ENCODE measurements at places on chromosomes 5 and 9.

DNA sequence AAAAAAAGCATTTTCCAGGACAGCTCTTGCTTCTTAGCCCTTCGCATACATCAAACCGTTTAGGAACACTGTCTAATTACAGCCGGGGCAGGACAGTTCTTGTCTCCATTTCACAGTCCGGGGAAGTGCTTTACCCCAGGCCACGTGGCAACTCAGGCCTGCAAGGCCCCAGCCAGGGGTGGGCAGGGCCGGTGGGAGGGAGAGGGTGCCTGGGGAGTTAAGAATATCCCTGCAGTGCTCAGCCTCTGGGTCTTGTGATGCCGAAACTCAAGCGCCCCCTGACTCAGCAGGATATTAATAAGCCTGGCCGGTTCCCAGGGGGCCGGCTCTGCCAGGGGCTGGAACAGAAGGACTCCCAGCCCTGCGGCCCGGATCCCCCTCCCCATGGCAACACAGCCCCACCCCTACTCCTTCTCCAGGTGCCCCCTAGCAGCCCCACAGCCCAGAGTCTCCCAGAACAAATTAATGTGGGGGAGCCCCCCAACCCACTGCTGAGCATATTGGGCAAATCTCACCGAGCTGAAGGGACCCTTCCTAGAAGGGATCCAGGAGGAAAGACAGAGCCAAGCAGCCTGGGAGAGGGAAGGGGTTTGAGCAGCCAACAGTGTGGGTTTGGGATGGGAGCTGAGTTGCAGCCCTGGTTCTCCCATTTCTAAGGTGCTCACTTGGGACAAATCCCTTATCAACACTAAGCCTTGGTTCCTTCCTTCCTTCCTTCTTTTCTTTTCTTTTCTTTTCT lies 45.3 kb downstream of the PLPP7 start:
- DNase-seq, result no peak

DNA sequence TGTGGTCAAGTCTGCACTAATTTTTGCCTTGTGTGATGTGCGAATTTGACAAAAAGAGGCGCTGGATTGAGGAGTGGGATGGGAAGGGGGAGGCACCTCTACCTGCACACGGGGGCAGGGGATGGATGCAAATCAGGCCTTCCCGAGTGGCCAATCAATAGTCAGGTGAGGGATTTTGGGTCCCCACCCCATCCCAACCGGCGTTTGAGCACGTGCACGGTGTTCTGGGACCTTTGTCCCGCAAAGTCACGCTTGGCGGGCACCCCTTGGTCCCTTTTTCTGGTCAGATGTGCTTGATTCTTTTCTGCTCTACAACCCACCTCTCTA lies 685 bp upstream of the ADAMTS19 start:
- DNase-seq, result no peak

DNA sequence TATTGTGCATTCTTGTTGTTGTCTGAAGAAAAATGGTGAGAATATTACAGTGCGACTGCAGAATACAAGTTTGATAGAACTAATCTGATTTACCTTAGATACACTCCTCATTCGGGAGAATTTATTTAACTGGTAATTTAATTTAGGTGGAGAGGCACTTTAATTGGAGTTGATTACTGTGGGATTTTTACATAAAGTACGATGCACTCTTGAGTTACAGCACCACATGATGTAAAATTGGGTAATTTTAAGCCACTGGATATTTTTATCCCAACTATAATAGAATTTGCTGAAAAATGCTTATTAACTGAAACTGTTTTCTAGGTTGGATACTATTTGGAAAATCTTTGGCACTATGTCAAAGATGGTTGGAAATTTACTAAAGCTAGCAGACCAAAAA lies 35.4 kb upstream of the ALDOB start:
- no peak for DNase-seq

DNA sequence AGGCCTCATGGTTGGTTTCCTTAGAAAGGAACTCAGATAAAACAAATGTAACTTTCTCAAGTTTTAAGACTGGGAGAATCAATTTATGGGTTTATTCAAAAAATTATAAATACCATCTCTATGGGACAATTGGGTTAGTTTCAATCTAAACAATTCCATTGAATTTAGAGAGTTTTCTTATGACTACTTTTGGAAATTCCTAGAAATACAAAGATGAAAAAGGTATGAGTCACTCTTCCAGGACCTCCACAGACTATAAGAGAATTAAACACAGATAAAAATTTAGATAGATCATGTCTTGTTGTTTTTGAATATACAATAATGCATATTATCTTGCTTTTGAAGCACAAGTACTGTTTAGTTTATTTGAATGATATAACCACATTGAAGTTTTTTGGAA lies 188.7 kb downstream of the CHSY3 start:
- DNase-seq, result no peak

DNA sequence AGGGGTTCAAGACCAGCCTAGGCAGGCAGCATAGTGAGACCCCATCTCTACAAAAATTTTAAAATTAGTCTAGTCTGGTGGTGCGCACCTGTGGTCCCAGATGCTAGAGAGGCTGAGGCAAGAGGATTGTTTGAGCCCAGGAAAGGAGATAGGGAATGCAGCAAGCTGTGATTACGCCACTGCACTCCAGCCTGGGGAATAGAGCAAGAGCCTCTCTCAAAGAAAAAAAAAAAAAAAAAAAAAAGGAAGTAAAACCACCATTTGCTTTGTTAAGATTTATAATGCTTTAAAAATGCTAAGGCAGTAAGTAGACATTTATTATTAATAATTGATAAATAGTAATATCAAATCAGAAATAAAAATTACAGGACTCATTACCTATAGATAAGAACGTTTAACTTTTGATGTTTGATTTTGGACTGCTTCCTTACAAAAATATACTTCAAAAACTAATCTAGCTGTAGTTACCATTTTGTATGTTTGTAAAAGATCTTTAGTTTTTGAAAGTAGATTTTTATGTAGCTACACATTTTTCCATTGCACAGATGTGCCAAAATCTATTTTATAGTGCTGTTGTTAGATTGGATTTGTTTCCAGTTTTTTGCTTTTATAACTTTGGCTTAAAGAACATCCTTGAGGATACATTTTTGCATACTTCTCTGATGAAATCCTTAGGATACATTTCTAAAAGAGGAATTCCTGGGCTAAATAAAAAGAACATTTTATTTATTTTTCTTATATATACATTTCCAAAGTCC lies 86.4 kb downstream of the INIP start:
- DNase-seq, result no peak

Data from activated CD8-positive, alpha-beta memory T cell treated with anti-CD3 and anti-CD28 coated beads, Interleukin-2, amount 10 ng/mL, durations not matched to agents 7 days and 5 days (primary cell).